HFFc6 (cell line): ENCODE measurements at places on chromosomes 4 and X. TPM values are rescaled to one million over a fixed set of nuclear protein-coding genes. Genes with fewer than 3 reads are reported as not detected.

MAGEA11 gene
- total RNA-seq: 0.16 TPM in 1 of 3 replicates, not detected in the others

GAB3 gene
- 0.07 to 0.10 TPM (median 0.09 TPM) in 3 replicates for total RNA-seq

CCNA2 gene
- total RNA-seq: 30.0 to 70.5 TPM (median 59.1 TPM) in 3 replicates

DDIT4L gene
- total RNA-seq: 0.43 to 2.9 TPM (median 1.5 TPM) in 3 replicates

- peak; percentile 0 for DNase-seq
Observed at GRCh38 chrX:51144828-51145442, 187.7 kb upstream of the NUDT10 start.

GRCh38 chr4:38073596-38074234, 113.5 kb downstream of the PTTG2 start:
- DNase-seq: no peak

DNA sequence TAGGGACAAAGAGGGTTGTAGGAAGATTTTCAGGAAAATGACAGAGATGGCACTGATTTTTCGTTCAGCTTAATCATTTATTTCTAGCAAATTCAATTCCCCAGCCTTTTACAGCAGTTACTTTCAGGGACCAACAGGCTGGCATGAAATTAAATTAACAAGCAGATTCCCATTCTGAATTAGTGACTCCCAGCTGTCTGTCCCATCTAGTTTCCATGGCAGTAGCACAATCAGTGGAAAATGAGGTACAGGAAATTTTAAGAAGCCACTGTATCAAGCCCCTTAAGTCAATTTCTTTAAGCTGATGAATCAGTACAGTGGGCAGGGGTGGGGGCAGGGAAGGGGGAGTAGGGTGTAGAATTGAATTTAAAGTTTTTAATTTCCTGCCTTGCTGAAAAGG, 121.1 kb upstream of the TEX13C start:
- no peak for DNase-seq

DNA sequence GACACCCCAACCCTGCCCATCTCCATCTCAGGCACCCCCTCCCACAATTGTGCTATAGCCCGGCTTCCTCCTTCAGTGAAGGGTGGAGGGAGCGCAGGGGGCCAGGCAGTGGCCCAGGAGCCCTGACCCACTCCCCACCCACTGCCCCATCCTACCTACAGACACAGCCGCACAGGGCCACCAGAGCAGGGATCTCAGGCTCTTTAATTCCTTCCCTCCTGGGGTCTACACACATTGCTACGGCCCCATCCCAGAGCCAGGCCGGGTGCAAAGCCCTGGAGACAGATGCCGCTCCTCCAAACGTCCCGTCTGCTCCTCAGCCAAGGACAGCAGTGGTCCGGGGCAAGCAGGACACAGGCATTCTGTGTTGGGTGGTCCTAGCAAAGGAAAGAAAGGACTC, 12.8 kb upstream of the DUSP9 start:
- DNase-seq: no peak

DNA sequence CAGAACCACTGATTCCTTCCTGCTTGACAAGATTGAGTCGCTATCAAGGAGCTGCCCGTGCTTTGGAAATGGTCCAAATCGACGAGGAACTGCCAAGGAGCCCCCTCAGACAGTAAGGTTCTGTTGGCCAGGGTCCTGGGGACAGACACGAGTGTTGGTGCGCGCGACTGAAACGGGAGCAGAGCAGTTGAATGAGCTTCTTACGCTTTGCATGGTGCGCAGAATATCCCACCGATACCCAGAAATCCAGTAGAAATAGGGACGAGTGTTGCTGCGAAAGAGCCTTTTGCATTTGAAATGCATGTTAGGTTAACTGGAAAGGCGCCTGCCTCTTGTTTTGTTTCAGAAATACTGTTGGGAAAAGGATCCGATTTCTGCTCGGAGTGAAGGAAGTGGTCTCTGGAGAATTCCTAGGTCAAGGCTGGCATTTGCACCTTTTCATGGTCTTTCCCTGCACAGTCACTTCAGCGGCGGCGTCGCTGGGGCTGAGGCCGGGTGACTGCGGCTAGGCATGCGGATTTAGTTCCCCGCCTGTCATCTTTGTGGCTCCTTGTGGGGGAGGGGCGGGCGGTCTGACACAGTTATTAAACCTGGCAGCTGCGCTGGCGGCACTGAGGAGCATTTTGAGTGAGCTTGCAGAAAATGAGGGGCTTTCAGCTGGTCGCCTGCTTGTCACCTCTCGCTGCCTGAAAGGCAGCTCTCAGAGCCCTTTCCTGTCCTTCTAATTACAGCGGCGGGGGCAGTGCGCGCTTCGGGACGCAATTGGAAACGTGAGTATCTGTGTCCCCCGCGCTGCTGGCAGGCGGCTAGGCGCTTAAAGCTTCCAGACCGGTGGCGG, 51.5 kb upstream of the TRIM2 start:
- DNase-seq: no peak

DNA sequence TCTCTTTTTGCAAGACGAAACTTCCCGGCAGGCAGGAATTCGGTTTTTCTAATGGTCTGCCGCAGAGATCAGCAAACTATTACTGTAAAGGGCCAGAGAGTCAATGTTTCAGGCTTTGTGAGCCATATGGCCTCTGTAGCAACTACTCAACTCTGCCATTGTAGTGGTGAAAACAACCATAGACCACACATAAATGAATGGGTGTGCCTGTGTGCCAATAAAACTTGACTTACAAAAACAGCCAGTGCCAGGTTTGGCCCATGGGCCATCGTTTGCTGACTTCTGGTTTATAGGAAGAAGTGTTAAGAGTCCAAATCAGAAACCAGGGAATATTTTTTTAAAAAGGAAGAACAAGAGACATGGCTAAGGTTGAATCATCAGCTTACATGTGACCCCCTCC, 163.0 kb downstream of the SH3KBP1 start:
- DNase-seq: no peak

GRCh38 chr4:64271601-64272081, 137.6 kb downstream of the TECRL start:
- DNase-seq: no peak
